Right renal cortex interstitium (tissue), 3 donors: ENCODE measurements at places on chromosomes 3 and 15.

DNA sequence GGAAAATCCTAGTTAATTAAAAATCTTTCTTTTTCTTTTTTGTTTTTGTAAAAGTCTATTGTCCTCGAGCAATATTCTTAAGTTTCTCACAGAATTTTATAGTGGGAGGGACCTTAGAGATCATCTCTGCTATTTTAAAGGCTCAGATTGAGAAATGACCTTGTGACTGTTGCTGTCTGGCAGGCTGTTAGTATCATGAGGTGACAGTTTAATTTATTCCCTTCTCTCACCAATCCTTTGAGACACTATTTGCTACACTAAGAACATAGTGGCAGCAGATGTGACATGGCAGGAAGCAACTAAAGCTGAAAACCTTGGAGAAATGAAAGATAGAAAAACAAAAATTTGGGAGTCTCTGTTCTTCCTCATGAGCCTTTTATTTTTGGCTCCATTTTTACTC lies 24.9 kb downstream of the APPL1 start:
- no peak for DNase-seq

DNA sequence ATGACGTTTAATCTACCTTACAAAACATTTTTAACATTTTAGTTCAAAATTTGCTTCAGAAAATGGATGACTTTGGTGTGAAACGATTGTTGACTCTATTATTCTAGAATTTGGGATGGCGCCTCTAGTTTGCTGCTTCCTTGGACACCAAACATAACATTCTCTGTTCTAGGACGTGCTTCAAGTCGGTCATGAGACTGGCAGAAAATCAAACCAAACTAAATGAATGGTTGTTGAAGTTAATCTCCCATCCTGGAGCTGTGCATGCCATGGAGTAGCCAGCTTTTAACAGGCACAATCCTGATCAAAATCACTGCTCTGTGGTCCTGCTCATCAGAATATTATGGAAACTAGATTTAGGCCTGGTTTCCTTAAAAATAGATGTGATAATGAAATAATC lies 9.6 kb upstream of the LRRFIP2 start:
- no peak for DNase-seq

- no peak for DNase-seq
Observed at GRCh38 chr15:51067510-51067909, 27.2 kb downstream of the TNFAIP8L3 start.

- DNase-seq = no peak
Observed at GRCh38 chr3:174822320-174822719, 36.8 kb upstream of the NAALADL2 start.

GRCh38 chr15:28281876-28282275 lies 40.1 kb downstream of the HERC2 start:
- DNase-seq = no peak

- no peak for DNase-seq
Observed at GRCh38 chr3:23479615-23480328, 276.6 kb downstream of the UBE2E2 start.

- no peak for DNase-seq
Observed at GRCh38 chr3:190558316-190558715, 44.4 kb downstream of the IL1RAP start.

- no peak for DNase-seq
Observed at GRCh38 chr3:187265461-187265955, 26.0 kb downstream of the MASP1 start.

DNA sequence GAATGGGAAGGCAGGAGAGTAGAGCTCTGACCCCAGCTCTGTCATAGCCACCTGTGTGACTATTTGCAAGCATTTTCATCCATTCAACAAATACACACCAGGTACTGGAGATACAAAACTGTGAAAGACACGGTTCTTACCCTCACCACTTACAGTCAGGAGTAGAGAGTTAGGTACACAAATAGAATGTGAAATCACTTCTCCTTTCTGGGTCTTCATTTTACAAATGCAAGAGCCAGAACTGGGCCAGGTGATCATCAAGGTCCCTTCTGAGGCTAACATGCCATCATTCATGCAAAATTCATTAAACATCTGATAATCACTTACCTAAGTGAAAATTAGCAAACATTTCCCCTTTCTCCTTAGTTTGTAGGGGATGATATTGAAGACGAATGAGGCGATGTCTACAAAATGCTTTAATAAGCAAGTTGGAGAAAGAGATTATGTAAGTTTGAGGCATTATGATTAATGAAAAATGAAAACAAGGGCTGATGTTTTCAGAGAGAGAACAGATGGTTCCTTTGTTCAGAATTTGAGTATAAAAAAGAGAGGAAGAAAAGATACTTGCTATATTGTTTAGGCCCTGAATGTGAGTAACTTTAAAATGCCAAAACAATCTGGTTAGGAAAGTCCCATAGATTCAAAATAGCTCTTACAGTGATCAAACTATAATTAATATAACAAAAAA lies 88.6 kb downstream of the LPP start:
- no peak for DNase-seq

DNA sequence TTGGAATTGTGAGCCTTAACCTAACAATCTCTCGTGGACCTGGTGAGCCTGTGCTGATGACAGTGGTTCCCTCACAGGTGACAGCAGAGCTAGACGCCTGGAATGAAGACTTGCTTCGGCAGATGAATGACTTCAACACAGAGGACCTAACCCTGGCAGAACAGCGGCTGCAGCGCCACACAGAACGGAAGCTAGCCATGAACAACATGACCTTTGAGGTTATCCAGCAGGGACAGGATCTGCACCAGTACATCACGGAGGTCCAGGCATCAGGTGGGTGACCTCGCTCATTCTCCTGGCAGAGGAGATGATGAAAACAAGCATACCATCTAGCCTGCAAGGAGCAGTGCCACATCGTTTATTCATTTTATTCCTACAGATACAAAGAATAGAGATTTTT lies 316.9 kb upstream of the UMPS start:
- no peak for DNase-seq

- no peak for DNase-seq
Observed at GRCh38 chr3:187838016-187838540, 92.8 kb upstream of the BCL6 start.

GRCh38 chr3:3992312-3992874 lies 193.2 kb downstream of the LRRN1 start:
- no peak for DNase-seq

DNA sequence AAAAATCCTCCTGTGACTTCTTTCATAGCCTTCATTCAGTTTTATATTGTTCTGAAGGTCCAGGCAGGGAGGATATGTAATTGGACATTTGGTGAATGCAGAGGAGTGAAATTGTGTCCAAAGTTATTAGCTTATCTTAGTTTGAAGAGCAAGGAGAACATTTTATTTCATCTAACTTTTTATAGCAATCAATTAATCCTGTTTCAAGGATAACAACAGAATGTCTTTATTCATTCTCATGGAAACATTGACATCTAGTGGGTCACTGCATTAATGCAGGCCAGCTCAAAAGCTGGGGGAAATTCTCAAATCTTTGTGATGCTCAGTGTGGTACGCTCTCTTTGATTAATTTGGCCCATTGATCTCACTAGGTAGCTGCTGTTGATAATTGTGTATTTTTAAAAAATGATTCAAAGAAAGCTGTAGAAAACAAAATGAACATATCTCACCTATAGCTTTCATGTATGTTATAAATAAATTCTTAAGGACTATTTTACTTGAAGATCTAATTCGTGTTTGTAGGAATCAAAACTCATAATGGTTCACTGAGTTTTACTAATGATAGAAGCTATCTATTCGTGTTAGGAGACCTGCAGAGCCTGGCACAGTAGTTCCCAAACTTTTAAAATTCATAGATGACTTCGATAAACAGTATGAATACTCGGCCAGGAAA lies 150.8 kb upstream of the KCNMB2 start:
- no peak for DNase-seq

- no peak for DNase-seq
Observed at GRCh38 chr3:2468816-2469215, 370.1 kb downstream of the CNTN4 start.

DNA sequence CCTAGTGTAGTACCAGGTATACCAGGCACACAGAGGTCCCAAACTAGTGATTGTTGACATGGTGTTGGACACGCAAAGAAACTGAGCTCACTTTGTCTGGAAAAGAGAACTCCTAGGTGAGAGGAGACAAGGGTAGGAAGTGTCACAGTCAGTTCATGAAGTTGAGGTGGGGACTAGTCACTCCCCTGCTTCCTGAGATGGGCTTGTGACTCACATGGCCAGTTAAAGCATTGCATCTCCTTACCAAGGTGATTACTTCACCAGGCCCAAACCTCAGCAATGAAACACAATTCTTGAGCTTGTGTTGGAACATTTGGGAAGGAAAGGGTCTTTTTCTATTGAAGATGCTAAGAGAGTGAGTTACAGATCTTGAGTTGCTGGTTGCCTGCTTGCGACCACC lies 49.2 kb upstream of the RAD18 start:
- DNase-seq = no peak

GRCh38 chr15:67188551-67189218 lies 65.8 kb downstream of the AAGAB start:
- no peak for DNase-seq

DNA sequence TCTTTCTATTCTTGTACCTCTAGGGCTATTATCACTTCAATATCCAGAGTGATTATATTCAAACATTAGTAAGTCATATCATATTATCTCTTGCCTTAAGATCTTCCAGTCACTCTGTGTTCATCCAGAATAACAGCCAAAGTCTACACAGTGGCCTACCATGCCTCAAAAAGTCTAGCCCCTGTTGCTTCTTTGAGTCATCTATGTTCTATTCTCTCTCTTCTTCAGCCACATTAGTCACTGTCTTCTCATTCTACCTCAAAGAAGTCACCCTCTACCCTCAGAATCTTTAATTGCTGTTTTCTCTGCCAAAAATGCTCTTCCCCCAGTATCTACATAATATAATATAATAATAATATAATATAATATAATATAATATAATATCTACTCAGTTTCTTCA lies 356.0 kb downstream of the NLGN1 start:
- no peak for DNase-seq

GRCh38 chr15:65644282-65644681 lies 22.5 kb downstream of the SLC24A1 start:
- DNase-seq = no peak

DNA sequence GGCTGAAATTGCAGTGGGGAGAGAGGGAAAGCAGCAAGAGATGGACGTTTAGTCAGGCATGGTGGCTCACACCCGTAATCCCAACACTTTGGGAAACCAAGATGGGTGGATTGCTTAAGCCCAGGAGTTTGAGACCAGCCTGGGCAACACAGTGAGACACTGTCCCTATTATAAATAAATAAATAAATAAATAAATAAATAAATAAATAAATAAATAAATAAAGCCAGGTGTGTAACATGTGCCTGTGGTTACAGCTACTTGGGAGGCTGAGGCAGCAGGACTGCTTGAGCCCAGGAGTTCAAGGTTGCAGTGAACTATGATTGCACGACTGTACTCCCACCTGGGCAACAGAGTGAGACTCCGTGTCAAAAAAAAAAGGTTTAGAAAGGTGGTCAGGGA lies 54.0 kb upstream of the ARPP19 start:
- DNase-seq = no peak

- no peak for DNase-seq
Observed at GRCh38 chr3:124263168-124263567, 271.2 kb upstream of the ROPN1 start.

- no peak for DNase-seq
Observed at GRCh38 chr3:71559578-71560162, 23.9 kb downstream of the FOXP1 start.

GRCh38 chr15:65816441-65816840 lies 24.3 kb upstream of the DENND4A start:
- no peak for DNase-seq

GRCh38 chr3:140686128-140686527 lies 8.3 kb downstream of the TRIM42 start:
- DNase-seq = no peak

GRCh38 chr3:163328680-163329079 lies 1749.6 kb downstream of the SI start:
- no peak for DNase-seq

GRCh38 chr15:23753248-23753647 lies 66.1 kb upstream of the NDN start:
- DNase-seq = no peak

GRCh38 chr3:33543601-33544000 lies 103.4 kb upstream of the UBP1 start:
- no peak for DNase-seq

GRCh38 chr3:137709011-137709601 lies 55.0 kb upstream of the SOX14 start:
- DNase-seq = no peak

GRCh38 chr15:67167091-67167490 lies 87.4 kb downstream of the AAGAB start:
- DNase-seq = no peak

- no peak for DNase-seq
Observed at GRCh38 chr3:56421205-56421604, 47.1 kb downstream of the ERC2 start.

DNA sequence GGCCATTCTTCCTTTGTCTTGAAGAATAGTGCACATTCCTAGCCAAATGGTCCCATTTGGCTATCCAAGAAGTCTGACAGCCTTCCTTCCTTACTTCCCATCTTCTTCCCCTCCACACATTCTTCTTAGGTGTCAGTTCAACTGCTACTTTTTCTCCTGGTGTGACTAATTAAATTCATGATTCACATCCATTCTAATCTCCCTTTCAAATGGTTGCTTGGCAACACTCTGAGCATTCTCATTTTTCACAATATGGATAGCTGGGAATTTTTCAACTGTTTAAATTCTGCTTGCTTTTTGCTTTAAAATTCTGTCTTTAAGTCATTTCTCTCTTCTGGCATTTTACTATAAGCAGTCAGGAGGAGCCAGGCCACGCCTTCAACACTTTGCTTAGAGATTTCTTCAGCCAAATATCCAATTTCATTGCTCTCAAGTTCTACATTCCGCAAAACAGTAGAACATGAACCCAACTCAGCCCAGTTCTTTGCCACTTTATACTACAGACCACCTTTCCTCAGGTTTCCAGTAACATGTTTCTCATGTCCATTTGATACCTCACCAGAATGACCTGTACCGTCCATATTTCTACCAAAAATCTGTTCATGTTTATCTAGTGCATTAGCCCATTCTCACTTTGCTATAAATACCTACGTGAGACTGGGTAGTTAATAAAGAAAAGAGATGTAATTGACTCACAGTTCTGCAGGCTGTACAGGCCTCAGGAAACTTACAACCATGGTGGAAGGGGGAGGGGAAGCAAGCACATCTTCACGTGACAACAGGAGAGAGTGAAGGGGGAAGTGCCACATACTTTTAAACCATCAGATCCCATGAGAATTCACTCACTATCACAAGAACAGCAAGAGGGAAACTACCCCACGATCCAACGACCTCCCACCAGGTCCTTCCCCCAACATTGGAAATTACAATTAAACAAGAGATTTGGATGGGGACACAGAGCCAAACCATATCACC lies 31.9 kb upstream of the MCF2L2 start:
- no peak for DNase-seq

DNA sequence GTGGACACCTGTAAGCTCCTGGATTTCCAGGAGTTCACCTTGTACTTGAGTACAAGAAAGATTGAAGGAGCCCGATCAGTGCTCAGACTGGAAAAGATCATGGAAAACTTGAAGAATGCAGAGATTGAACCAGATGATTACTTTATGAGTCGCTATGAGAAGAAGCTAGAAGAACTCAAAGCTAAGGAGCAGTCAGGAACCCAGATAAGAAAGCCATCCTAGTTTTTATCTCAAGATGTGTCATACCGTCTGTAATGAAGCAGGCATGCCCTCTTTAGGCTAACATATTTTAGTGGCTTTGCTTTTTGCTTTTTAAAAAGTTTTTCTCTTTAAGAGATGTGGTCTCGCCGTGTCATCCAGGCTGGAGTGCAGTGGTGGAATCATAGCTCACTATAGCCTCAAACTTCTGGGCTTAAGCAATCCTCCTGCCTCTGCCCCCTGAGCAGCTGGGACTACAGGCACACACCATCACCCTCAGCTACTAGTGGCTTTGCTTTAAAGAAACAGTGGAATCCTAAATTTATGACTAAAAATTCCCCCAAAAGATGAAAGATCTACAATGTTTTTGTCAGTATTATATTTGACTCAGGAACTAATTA lies 28.1 kb downstream of the EXOG start:
- DNase-seq = no peak
